ENCODE measurements at places on chromosomes 6 and 20.

DNA sequence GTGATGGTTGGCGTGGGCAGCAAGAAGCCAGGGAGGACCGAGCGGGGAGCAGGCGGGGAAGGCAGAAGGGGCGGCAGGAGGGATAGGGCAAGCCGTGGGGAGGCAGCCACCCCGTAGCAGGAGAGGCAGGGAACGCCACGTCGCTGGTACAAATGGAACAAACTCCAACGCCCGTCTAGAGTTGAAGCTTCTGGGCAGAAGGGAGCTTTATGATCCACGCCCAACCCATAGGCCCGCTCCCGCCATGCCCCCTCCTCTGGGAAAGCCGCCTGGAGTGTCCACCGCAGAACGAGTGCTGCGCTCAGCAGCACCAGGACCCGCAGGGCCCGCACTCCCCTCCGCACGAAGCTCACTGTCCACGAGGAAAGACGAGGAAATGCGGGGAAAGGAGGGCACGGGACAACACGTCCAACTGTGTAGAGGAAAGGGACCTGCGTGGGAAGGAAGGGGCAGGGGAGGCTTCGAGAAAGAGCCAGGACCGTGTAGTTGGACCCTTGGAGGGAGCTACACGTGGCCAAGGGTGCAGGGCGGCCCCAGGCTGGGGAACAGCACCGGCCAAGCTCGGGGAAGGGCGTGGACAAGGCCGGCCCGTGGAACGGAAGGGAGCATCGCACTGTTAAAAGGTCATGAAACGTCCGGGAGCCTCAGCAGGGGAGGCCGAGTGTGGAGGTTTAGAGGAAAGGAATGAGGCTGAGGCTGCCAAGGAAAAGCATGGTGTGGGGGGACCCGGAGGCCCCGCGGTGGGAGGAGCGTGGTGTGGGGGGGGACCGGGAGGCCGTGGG, 204.0 kb downstream of the DLL1 start:
- peaks cover 56% of the 10 kb centered on the region for H3K4me1 ChIP-seq
- H3K27ac ChIP-seq = peak overlapping the region; percentile 77
- H3K36me3 ChIP-seq = no peaks in the 10 kb centered on the region
- peaks cover 21% of the 10 kb centered on the region for H3K27me3 ChIP-seq

DNA sequence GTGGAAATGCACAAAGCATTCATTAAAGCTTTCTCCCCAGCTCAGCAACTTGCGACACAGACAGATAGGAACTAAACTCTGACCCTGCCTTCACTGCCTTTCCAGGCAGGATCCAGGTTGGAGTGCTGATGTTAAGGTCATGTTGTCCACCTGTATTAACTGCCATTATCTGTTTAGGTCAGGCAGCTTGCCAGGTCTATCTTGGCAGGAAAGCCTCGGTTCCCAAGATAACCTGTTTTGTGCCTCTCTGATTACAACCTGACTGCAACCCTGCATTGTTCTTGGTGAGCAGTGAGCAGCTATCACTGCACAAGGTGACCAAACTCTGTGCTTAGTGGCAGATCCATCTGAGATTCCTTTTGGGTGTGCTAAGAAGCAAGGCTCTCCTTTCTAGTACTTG, 23.2 kb upstream of the ELOVL2 start:
- H3K36me3 ChIP-seq = no peaks in the 10 kb centered on the region

DNA sequence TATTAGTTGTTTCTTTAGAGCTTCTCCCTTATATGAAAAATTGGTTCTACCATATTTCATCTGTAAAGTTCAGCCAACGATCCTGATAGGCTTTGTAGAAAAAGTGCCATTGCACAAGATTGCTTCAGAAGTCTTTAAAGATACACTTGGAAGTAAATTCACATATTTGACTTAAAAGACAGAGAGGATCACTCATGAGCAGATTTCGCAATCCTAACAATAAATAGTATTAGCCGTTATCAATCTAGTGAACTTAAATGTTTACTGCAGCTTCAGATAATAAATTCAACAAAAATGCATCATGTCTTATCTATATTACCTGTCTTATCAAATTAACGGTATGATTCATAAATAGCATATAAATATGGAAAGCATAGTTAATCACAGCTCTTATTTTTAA, 8.7 kb upstream of the SLC17A4 start:
- no peak overlapping the region for H3K27ac ChIP-seq
- no peaks in the 10 kb centered on the region for H3K36me3 ChIP-seq
- DNase-seq = no peak
- H3K4me3 ChIP-seq = no peak overlapping the region
- peaks cover 2% of the 10 kb centered on the region for H3K27me3 ChIP-seq

GRCh38 chr20:24674921-24675605, 205.6 kb downstream of the SYNDIG1 start:
- peaks cover 6% of the 10 kb centered on the region for H3K27me3 ChIP-seq
- no peak for DNase-seq
- H3K4me3 ChIP-seq = no peak overlapping the region
- no peaks in the 10 kb centered on the region for H3K36me3 ChIP-seq
- no peak overlapping the region for H3K27ac ChIP-seq

DNA sequence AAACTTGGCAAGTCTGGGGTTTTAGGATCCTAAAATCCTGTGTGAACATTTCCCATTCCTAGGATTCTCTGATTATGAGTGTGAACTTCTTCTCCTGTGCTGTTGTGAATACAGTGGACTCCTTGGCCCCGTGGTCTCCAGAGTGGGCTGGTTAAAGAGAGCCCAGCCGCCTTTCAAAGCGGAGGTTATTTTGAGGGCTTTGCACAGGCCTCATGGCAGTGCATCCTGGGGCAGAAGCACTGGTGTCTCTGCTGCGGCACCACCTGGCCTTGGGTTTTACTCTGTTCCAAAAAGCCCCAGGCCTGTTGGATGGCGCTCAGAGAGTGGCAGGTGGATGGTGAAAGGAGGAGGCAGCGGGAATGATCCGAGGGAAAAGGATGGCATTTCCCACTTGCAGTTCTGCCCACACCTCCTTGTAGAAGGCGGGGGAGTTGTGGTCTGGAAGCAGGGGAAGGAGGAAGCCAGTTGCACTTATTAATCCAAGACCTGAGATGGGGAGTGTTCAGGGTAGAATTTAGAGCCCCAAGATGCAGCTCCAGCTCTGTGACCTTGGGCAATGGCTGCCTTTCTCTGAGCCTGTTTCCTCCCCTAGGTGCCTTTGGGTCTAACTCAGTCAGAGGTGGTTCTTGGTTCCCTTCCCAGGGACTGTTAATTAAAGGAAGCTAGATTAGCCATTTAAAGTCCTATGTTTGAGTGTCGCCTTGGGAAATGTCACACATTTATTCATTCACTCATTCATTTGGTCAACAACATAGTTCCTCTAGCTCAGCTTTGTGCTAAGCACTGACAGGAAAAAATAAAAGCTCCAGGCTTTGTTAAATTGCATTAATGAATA, 22.4 kb downstream of the MMP24 start:
- H3K4me1 ChIP-seq = peaks cover 5% of the 10 kb centered on the region
- H3K27me3 ChIP-seq = peaks cover 8% of the 10 kb centered on the region
- no peak overlapping the region for H3K27ac ChIP-seq

- H3K27me3 ChIP-seq = no peaks in the 10 kb centered on the region
- H3K27ac ChIP-seq = no peak overlapping the region
- H3K4me3 ChIP-seq = no peak overlapping the region
- no peaks in the 10 kb centered on the region for H3K36me3 ChIP-seq
- H3K4me1 ChIP-seq = no peaks in the 10 kb centered on the region
- no peak for DNase-seq
Observed at GRCh38 chr6:16047435-16047990, 81.4 kb upstream of the MYLIP start.

- H3K4me1 ChIP-seq = peaks cover 33% of the 10 kb centered on the region
- H3K27ac ChIP-seq = no peak overlapping the region
- H3K4me3 ChIP-seq = no peak overlapping the region
- H3K36me3 ChIP-seq = no peaks in the 10 kb centered on the region
- peaks cover 38% of the 10 kb centered on the region for H3K27me3 ChIP-seq
Observed at GRCh38 chr20:44023515-44024371, 109.1 kb downstream of the TOX2 start.

DNA sequence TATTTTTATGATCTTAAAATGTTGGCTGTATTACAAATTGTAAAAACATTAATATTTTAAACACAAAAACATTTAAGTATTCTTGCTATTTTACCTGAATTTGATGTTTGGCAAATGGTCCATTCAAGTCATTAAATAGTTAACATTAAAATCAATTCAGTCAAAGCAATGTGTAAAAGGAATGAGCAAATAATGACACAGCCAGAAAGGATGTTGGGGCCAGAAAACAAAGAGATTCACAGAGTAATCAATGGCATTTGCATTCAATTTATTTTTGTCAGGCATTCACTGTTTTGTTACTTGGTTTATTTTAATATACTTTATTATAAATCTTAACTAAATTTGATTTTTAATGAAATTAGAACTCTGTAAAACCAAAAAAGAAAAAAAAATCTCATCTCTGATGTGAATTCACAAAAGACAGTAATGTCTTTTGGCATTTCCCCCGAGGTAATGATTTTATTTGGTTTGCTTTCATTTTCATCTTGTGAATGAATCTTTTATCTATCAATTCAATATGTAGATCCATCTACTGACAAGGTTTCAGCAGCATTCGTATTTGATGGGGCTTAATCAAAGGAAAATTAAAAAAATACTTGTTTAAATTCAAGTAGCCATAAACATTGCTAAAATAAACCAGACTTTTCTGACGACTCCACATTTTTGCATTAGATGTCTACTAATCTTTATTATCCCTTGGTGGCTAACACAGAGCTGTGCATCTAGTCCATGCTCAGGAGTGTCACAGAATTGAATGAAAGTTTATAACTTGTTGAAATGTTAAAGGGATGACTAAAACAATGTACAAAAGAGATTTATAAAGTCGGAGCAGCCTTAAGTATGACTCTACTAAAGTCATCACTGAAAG, 866.7 kb upstream of the GJE1 start:
- no peaks in the 10 kb centered on the region for H3K27me3 ChIP-seq
- no peaks in the 10 kb centered on the region for H3K4me1 ChIP-seq
- H3K36me3 ChIP-seq = no peaks in the 10 kb centered on the region
- H3K4me3 ChIP-seq = no peak overlapping the region

GRCh38 chr6:45500924-45501816, 123.4 kb upstream of the SUPT3H start:
- DNase-seq = no peak
- H3K27me3 ChIP-seq = peaks cover 6% of the 10 kb centered on the region
- H3K4me3 ChIP-seq = no peak overlapping the region

DNA sequence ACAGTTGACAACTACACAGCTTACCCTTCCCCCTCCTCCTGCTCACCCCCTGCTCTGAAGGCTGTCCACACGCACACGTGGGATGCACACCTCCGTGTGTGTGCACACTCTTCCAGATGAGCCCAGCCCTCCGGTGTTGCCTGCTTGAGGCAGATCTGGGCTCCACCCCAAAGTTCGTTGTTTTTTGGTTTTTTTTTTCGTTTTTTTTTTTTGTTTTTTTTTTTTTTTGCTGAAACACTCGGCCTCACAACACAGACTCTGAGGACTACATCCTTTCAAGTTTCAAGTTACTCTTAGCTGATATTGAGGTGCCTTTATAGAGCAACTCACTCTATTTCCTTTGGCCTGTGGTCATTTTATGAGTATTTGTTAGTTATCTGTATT, 88.2 kb downstream of the RREB1 start:
- H3K4me3 ChIP-seq = peak overlapping the region; percentile 43
- peaks cover 53% of the 10 kb centered on the region for H3K36me3 ChIP-seq
- peaks cover 2% of the 10 kb centered on the region for H3K27me3 ChIP-seq
- H3K27ac ChIP-seq = peak overlapping the region; percentile 64

DNA sequence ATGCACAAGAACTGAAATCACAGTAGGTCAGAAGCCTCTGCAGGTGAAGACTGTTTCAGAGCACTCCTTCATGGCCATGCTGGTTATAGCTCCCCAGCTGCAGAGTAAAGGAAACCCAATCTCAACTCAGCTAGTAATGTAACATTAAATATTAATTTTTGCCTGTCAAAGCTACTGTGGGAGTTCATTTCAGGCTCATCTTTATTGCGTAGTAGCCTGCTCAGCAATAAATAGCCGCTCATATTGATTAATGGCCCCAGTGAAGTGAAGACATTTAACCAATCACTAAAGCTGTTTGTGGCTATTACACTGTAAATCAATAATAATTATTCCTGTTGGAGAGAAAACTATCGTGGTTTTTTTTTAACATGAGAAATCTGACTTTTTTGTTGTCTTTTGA, 101.7 kb downstream of the FRK start:
- no peak for DNase-seq
- H3K27me3 ChIP-seq = no peaks in the 10 kb centered on the region
- no peak overlapping the region for H3K4me3 ChIP-seq

DNA sequence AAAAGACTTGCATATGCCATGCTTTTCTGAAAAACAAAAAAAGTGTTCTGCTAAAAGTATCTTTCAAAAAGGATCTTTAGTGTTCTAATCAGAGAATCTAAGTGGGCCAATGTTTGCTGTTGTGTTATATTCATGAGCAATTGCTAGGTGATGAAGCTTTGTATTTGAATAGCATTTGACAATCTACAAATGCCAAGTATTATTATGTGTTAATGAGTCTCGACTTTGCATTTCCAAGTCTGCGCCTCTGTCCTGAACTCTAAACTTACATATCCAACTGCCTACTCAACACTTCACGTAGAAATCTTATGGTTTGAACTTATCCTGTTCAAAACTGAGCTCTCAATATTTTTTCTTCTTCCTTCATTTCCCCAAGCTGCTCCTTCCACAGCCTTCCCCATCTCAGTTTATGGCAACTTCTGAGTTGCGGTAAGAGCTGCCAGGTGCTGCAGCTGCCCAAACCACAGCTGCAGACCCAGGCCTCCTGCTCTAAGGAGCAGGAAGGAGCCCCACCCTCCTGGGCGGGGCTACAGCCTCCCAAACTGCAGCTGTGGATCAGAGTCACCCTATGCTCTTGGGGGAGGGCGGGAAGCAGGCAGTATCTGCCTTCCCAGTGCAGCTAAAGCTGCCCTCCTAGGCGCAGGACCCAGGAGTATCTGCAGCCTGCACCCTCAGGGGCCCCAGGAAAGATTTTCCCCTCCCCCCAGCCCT, 16.7 kb upstream of the MAK start:
- H3K27me3 ChIP-seq = peaks cover 13% of the 10 kb centered on the region
- no peak for DNase-seq
- no peak overlapping the region for H3K27ac ChIP-seq
- peaks cover 19% of the 10 kb centered on the region for H3K36me3 ChIP-seq
- peaks cover 16% of the 10 kb centered on the region for H3K4me1 ChIP-seq
- H3K4me3 ChIP-seq = no peak overlapping the region

- H3K4me3 ChIP-seq = no peak overlapping the region
- peaks cover 30% of the 10 kb centered on the region for H3K27me3 ChIP-seq
- no peak for DNase-seq
- no peaks in the 10 kb centered on the region for H3K4me1 ChIP-seq
- no peak overlapping the region for H3K27ac ChIP-seq
Observed at GRCh38 chr20:25120457-25120856, 38.5 kb upstream of the VSX1 start.

- peaks cover 67% of the 10 kb centered on the region for H3K27me3 ChIP-seq
- peaks cover 10% of the 10 kb centered on the region for H3K36me3 ChIP-seq
- H3K4me1 ChIP-seq = peaks cover 5% of the 10 kb centered on the region
- DNase-seq = no peak
- H3K4me3 ChIP-seq = no peak overlapping the region
Observed at GRCh38 chr20:46649650-46649949, 1.7 kb downstream of the SLC13A3 start.

- H3K4me1 ChIP-seq = no peaks in the 10 kb centered on the region
- no peak for DNase-seq
- no peaks in the 10 kb centered on the region for H3K36me3 ChIP-seq
- peaks cover 2% of the 10 kb centered on the region for H3K27me3 ChIP-seq
- H3K27ac ChIP-seq = no peak overlapping the region
Observed at GRCh38 chr20:59661153-59661552, 56.8 kb downstream of the PHACTR3 start.

GRCh38 chr6:57342148-57342669, 24.8 kb downstream of the PRIM2 start:
- no peak overlapping the region for H3K4me3 ChIP-seq
- no peaks in the 10 kb centered on the region for H3K27me3 ChIP-seq
- H3K36me3 ChIP-seq = peaks cover 65% of the 10 kb centered on the region
- H3K4me1 ChIP-seq = no peaks in the 10 kb centered on the region
- no peak overlapping the region for H3K27ac ChIP-seq
